Stimulated activated naive B cell treated with anti-CD40 and anti-IgM and Interleukin-4, amounts not matched to agents 10 μg/mL and 1 μg/mL and 100 μg/mL, for 72 hours (primary cell): ENCODE measurements at places on chromosomes 16 and 17.

DNA sequence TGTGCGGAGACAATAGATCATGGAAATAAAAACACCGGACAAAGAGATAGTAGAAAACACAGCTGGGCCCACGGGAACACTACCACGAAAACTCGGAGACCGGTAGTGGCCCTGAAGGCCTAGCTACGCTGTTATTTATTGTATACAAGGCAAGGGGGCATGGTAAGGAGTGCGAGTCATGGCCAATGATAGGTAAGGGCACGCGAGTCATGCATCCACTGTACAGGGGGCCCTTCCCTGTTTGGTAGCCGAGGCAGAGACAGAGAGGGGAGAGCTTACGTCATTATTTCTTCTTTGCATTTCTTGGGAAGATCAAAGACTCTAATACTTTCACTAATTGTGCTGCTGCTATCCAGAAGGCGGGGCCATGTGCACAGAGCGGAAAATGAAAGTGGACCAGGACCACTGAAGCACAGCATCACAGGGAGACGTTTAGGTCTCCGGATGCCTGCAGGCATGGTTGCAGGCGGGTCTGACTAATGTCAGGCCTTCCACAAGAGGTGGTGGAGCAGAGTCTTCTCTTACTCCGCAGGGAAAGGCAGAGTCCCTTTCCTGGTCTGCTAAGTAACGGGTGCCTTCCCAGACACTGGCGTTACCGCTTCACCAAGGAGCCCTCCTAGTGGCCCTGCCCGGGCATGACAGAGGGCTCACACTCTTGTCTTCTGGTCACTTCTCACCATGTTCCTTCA is 74.4 kb upstream of the ARL4D start:
- H3K4me3 ChIP-seq, result no peak overlapping the region
- peaks cover 9% of the 10 kb centered on the region for H3K36me3 ChIP-seq
- DNase-seq, result no peak
- peak overlapping the region; percentile 73 for H3K27ac ChIP-seq
- H3K27me3 ChIP-seq, result no peaks in the 10 kb centered on the region
- peaks cover 26% of the 10 kb centered on the region for H3K4me1 ChIP-seq

DNA sequence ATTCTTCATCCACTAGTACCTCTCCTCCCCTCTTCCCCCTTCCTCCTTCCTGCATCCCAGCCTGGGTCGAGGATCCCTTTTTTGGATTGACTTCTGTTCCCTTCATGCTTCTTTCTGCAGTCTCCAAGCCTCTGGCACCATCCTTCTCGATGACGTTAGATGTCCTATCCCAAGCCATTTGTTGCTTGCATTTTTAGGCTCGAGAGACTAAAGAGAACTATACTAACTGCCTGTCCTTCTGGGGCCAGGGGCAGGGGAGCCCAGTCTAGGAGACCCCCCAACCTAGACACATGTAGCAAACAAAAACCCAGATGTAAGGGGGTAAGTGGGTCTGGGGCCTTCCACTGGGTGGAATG is 23.9 kb downstream of the UNK start:
- peak overlapping the region; percentile 58 for H3K4me3 ChIP-seq
- no peak for DNase-seq
- no peaks in the 10 kb centered on the region for H3K27me3 ChIP-seq
- peaks cover 33% of the 10 kb centered on the region for H3K4me1 ChIP-seq
- H3K36me3 ChIP-seq, result peaks cover 27% of the 10 kb centered on the region

DNA sequence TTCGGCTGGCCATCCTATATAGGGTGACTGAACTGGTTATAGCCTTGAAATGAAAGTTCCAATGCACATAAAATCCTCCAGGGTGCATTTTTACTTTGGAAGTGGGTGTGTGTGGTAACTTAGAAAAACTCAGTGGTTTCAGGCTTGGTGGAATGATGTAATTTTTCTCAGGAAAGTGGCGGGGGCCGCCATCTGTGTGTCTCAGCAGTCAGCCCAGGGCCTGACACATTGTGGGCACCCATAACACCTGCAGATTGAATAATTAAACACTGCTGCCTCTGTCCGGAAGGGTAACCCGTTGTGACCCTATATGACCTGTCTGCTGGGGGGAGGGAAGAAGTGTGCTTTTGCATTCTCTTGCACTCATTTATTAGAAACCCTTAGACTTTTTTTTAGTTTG is 2.2 kb upstream of the PDP2 start:
- H3K36me3 ChIP-seq, result peaks cover 7% of the 10 kb centered on the region
- H3K27me3 ChIP-seq, result no peaks in the 10 kb centered on the region
- peak; percentile 65 for DNase-seq
- peak overlapping the region; percentile 41 for H3K4me3 ChIP-seq
- H3K27ac ChIP-seq, result peak overlapping the region; percentile 37

DNA sequence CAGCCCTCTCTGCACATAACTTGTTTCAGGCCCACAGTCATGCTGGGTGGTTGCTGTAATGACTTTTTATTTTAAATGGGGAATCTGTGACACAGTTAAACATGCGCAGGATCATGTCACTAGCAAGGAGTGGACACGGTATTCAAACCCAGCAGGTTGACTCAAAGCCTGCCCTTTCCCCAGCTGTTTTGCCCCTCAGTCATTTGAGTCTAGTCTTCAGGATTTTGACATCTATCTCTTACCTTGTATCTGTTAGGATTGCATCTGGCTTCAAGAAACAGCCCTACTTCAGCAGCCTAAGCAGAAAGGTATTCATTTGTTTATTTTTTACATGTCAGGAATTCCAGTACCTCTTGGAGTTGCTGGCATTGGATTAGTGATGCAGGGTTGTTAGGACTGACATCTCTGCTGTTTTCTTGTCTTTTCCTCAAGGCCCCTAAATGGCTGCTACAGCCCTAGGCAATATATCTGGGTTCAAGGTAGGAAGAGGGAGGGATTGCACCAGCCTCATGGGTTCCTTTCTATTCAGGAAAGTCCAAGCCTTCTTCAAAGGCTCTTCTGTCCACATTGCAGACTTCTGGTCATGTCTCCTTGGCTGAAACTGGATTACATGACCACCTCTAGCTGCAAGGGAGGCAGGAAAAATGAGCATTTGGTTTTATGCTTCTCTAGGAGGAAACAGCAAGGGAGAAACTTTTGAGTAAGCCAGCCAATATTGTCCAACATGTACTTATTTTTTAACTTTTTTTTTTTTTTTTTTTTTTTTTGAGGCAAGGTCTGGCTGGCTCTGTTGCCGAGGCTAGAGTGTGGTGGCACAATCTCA is 22.8 kb downstream of the ABCC1 start:
- H3K36me3 ChIP-seq, result peaks cover 63% of the 10 kb centered on the region
- H3K27me3 ChIP-seq, result no peaks in the 10 kb centered on the region
- H3K27ac ChIP-seq, result no peak overlapping the region
- no peak overlapping the region for H3K4me3 ChIP-seq
- DNase-seq, result no peak

DNA sequence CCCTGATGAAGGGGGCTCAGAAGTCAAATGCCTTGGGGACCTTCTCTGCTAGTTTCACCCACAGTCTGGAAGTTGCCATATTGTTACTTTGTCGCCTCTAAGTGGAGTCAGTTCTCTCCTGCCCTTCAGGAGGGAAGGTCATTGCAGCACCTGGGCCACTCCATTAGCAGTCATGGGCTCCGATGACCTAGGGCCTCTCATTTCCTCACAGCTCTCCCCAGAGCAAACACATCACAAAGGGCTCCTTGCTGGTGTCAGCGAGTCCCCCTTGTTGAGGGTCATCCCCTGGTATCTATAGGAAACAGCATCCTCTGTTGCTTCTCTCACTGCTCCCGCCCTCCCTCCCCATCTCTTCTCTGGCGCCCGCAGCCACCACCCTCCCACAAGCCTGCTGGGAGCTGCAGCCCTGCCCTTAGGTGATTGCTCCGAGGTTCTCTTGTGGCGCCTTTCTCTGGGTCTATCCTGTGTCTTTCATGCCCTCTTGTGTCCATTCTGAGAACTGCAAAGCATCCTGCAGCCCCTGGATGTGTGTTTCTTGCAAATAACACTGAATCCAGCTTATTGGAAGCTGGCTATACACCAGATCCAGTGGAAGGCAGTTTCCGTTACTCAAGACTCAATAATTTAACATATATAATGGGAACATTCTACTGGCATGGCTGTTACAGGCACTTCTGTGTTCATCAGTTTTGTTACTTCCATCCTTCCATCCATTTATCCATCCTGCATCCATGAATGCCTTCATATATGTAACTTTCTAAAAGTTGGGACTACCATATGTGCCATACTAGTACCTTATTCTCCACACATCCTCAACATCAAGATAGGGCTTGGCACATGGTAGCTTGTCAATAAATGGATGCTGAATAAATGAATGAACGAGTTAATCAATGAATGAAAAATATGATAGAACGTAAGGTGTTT is 21.2 kb downstream of the PDILT start:
- no peak overlapping the region for H3K27ac ChIP-seq
- DNase-seq, result peak; percentile 35
- no peak overlapping the region for H3K4me3 ChIP-seq
- H3K4me1 ChIP-seq, result peaks cover 3% of the 10 kb centered on the region

- DNase-seq, result no peak
- H3K36me3 ChIP-seq, result no peaks in the 10 kb centered on the region
- H3K4me3 ChIP-seq, result no peak overlapping the region
Observed at GRCh38 chr16:86663685-86664521, 85.6 kb downstream of the FOXL1 start.

DNA sequence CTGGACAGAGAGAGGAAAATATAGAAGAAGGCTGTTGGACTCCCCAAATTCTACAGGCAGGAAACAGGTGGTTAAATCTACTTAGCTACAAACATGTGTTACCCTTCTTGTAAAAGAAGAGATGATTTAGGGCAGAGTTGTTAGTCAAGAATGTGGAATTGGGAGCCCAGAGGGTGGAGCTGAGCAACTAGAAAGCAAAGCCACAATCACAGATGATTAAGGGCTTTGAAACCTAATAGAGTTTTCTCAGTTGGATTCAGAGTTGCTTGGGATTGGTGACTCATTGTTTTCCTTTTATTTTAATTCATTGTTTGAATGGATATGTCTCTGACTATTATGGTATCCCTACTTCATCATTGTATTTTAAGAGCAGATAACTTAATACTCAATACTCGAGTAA is 6.2 kb downstream of the ACSM5 start:
- H3K27me3 ChIP-seq, result peaks cover 9% of the 10 kb centered on the region
- no peaks in the 10 kb centered on the region for H3K36me3 ChIP-seq
- DNase-seq, result no peak
- H3K4me3 ChIP-seq, result no peak overlapping the region
- H3K27ac ChIP-seq, result no peak overlapping the region
- no peaks in the 10 kb centered on the region for H3K4me1 ChIP-seq

DNA sequence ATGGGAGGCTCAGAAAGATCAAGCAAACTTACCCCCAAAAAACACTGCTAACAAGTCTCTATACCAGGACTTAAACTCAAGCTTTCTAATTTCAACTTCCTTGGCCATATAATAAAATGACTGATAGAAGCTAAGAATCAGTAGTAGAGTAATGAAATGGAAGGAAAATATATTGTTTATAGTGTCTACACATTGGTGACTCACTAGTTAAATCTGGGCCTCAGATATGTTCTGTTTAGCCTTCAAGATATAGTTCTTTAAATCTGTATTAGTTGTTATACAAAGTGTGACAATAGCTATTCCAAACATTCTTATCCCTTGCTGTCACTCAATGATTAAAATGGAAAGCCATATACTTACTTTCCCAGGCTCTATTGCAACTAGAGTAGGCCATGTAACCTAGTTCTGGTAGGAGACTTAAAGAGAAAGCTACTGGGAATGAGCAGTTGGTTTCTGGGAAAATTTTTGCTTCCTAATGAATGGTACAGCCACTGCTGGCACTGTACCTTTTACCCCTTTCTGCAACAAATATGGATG is 18.3 kb downstream of the SSH2 start:
- peaks cover 15% of the 10 kb centered on the region for H3K4me1 ChIP-seq
- DNase-seq, result no peak
- H3K36me3 ChIP-seq, result peaks cover 5% of the 10 kb centered on the region
- no peak overlapping the region for H3K27ac ChIP-seq

DNA sequence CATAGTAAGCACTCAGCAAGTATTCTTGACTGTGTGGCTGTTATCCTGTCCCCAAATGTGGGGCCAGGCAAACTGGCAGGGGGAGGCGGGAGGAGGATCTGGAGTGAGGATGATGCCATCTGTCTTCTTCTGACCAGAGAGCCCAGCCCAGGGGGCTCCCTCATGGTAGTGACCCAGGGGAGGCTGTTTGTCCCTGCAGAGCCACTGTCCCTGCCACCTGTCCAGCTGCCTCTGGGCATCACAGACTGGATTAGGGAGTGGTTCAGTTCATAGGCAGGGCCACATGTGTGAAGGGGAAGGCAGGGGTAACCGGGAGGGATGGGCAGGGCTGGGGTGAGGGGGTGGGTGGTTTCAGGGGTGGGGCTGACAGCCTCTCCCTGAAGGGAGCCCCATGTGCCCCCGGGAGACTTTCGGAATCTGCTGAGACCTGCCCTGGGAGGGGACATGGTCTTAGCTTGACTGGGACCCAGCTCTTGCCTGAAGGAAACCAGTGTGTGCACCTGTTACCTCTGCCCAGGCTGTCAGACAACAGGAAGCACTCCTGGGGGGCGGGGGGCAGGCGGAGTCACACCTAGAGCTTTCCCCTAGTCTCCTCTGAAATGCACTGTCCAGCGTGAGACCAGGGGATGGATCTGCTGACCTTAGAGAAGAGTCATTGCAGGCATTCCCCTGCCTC is 15.2 kb downstream of the ARHGAP23 start:
- peaks cover 9% of the 10 kb centered on the region for H3K27me3 ChIP-seq
- no peak for DNase-seq
- no peak overlapping the region for H3K4me3 ChIP-seq
- no peak overlapping the region for H3K27ac ChIP-seq
- H3K4me1 ChIP-seq, result peaks cover 5% of the 10 kb centered on the region
